ENCODE measurements at places on chromosomes 2 and 18.

DNA sequence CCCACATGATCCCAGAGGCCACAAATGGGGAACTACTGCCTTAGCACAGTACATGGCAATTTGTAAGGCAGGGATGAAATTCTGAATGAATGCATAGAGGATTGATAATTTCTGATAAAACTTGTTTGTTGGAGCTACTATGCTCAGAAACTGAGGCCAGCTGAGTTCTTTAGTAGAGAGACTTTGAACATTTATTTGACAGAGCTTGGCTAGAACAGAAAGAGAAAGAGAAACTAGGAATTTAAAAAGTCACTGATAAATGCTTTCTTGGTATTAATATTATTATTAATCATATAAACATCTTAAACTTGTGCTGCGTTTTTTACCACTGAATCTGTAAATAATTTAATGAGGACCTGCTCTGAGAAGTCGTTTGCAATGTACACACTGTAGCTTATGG is 923.7 kb upstream of the CNTNAP5 start:
- no peak for DNase-seq

DNA sequence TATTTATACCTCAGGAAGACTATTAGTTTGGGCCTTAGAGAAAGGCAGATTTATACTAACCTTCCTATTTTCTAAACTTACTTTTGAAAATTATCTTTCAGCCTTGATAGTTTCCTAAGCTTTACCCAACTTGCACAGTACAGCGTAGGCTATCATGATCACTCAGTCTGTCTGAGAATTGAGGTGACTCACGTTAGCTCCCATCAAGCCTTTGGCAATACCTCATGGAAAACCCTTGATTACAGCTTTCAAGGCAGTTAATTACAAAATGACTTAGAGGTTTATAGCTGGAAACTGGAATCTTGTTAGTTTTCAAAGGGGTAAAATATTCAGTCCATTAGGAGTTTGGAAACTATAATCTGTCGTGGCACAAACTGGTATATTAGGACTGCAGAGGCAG is 26.4 kb upstream of the ARMC9 start:
- no peak for DNase-seq

DNA sequence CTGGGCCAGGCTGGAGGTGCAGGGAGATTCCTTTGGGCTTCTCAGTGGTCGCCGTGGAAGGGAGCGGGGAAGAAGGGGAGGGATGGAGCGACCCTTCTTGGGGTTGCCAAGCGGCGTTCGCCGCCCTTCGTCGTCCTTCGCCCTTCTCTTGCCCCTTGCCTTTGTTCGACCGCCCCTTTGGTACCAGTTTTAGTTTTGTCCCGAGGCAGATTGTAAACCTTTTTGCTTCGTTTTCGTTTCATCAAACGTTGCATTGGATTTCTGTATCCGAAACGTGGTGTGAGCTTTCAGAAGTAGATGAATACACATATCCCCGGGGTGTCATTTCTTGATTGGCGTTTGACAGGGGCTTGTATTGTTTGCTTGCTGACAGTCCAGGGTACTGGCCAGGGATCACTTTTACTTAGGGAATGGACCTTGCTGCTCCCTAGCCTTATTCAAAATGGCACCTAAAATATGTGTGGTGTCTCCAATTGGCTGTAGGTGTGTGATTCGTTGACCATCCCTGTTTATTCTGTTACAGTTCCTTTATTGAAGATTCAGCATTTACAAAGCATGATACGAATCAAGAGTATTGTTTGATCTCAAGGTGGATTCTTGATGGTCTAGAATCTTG is 788 bp downstream of the USP14 start:
- DNase-seq = no peak

- no peak for DNase-seq
These were observed 8.9 kb upstream of the MMADHC start for GRCh38 chr2:149596471-149596870.

- no peak for DNase-seq
These were observed 268.0 kb downstream of the NR4A2 start for GRCh38 chr2:156064540-156064939.

DNA sequence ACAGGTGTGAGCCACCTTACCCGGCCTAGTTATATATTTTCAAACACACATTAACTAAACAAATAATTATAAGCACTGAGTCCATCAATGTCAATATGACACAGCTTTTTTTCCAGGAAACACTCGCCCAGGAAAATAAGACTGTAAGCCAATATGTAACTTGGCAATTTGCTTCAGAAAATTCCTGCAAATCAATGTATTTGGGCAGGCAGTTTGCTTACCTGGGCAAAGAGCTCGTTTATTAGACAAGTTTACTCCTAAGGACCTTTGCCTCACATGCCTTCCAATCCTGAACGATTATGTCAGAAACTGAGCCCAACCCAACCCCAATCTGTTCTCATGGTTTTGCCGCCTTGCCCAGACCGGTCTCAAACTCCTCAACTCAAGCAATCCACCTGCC is 34.7 kb upstream of the NDUFV2 start:
- DNase-seq = no peak
